ENCODE measurements at places on chromosomes 2 and 18.
A peak's percentile ranks its signal among the peaks of the same experiment; 100 is the strongest.

DNA sequence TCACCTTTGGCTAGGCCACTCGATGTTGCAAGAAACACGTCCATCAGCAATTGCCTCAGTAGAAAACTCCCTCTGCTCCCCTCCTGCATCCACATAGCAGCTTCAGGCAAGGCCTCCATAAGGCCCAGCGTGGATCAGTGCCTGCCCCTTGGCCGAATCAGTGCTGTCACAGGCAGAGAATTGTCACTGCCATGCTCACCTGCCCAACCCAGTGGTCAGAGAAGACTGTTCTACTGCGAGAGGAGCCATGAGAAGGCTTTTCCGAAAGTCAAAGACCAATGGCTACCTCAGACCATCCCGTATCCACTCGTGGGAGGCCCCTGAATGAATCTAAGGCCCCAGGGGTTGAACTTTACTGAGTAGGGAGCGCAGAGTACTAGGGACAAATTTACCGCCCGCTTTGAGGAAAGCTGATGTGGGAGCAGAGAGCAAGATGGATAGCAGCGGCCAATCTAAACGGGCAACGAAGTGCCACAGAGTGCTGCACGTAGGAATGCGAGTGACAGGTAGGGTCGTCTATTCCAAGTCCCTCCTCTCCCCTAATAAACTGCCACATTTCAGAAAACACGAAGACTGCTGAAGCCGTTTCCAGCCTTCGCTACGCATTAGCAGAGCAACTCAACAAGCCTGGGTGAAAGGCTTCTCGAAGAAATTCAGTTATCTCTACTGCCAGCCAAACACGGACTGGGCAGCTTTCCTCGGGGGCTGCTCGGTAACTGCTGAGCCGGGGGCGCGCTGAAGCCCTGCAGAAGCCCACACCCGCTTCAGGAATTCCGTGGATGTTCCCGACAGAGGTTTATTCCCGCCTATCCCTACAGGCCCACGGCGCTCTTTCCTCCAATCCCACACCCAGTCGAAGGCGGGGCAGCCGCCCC lies 968 bp upstream of the RALBP1 start:
- no peak for DNase-seq

DNA sequence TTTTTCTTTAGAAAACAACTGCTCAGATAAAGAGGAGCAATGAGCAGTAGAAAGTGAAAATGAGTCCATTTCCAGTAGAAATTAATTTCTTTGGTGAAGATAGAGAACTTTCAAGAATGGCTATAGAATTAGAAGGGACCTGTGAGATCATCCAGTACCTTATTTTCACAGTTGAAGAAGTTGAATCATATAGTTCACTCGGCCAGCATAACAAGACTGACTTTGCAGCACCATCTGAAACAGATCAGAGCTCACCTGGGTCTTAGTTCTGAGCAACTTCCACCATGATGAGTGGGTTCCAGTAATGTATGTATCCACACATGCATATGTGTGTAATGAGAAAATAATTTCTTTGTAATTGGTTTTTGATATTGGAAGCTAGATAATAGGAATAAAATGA lies 58.6 kb downstream of the CERS6 start:
- no peak for DNase-seq

- peak; percentile 52 for DNase-seq
These were observed 5.5 kb upstream of the SFT2D3 start for GRCh38 chr2:127695491-127696472.

DNA sequence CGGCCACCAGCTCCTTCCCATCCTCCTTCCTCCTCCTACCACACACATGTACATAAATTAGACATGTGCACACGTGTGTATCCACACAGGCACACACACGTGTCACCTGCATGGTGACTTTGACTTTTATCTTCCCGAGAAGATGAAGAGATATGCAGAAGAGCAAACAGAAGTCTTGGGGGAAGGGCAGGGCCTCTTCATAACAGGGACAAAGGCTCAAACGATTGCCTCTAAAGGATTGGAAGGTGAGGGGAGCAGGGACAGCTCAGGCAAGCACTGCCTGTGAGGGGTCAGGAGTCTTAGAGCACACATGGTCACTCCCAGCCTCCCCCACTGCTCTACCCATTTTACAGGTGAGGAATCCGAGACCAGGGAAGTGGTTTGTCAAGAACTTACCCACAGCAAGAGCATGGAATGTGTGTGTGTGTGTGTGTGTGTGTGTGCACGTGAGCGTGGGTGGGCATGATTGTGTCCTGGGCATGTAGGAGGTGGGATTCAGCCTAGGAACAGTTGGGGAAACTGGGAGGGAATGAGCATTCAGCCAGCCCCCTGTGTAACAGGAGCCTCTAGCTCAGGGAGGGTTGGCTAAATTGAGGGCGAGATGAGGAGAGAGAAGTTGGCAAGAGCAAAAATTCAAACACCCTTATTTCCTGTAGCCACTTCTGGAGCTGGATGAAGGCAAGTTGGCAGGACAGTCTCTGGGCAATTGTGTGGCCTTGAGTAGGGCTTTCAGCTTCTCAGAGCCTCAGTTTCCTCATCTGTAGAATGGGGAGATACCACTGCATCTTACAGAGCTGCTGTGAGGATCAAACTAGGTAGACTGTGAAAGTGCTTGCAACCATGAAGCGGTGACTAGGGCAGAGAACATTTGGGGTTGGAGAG lies 24.2 kb downstream of the CIB4 start:
- DNase-seq: no peak

DNA sequence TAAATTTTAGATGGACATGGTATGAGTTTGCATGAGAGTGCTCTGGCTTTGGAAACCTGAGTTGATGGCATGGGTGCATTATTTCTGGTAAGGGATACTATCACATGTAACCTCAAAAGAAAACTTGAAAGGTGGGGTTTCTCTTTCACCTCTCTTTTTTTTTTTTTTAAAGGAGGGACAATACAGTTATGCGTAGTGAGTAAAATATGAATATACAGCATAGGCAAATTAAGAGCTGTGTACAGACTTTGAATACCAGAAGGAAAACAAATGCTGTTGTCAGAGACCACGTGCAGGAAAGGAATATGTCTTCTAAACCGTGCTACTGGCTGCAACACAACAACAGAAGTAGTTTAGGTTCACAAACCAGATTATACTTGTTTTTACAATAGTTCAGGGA lies 82.1 kb downstream of the MAP4K4 start:
- no peak for DNase-seq

DNA sequence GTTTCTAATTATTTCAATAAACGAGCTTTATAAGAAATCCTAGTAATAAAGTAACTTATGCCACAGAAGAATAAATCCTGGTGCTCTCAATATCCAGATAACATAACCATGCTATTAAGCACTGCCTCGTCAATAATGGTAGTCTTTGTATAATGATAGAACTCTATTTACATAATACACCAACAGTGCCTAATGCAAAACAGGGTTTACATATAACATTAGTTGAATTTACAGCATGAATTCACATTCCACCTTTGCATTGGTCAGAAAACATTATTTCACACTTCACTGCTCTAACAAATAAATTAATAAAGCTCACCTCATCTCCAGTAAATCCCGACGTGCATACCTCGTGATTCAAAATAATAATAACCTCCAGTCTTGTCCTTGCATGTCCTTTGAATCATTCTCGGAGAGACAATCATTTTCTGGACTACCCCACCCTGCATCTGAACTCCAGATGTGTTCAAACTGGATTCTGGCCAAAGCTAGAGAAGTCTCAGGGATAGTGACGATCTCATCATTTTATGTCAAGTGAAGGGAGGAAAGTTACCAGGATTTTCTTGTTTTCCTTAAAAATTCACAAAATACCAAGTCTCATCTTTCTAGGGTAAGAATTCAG lies 189.2 kb downstream of the NCKAP5 start:
- DNase-seq: no peak

DNA sequence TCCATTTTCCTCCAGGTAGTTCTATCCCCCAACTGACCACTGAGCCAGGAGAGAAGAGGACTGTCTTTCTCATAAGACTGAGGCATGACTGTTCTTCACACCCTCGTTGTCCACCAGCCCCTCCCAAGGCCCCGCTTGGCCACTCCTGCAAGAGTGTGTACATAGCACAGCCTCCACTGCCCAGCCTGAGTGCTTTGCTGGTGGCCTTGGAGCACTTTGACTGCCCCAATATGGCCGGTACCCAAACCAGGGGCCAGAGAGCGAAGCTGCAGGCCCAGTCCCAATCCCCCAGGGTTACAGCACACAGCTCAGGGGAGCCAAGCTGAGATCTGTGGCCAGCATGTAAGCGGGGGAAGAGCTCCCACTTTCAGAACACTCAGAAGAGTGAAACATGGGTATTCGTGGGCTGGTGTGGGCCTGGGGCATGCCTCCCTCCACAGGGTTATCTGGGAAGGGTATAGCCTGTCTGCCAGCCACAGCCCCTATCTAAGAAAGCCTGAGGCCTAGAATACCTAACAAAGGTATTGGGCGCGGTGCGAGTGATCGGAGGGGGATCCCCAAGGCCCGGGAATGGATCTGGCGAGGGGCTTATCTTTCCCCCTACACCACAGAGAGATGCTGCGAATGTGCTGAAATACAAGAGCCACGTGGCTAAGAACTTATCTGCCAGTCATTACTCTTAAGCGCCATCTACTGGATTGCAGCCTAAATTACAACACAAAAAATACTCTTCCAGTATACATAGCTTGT lies 163.8 kb downstream of the WDPCP start:
- peak; percentile 49 for DNase-seq

- no peak for DNase-seq
These were observed 914.3 kb upstream of the SLC39A10 start for GRCh38 chr2:194742706-194743105.

DNA sequence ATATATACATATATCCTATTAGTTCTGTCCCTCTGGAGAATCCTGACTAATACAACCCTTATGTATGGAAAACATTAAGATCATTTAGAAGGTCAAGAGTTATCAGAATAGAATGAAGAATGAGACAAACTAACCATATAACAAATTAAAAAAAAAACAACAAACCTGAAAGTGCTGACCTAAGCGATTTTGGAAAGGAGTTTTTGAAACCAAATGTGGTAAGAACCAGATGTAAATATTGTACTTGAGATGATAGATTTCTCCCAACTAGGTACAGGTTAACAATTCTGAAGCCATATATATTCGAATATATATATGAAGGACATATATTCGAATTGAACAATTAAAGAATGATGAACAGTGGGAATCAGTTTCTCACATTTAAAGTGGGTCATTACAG lies 917.8 kb upstream of the SLC39A10 start:
- DNase-seq: no peak

- no peak for DNase-seq
These were observed 17.9 kb upstream of the ASB1 start for GRCh38 chr2:238408615-238409340.

GRCh38 chr18:9009703-9010488 lies 92.6 kb upstream of the NDUFV2 start:
- DNase-seq: no peak

- DNase-seq: no peak
These were observed 925.7 kb downstream of the DCDC2C start for GRCh38 chr2:4628998-4629501.

- no peak for DNase-seq
These were observed 75.9 kb downstream of the SH3BP4 start for GRCh38 chr2:235027558-235028214.

DNA sequence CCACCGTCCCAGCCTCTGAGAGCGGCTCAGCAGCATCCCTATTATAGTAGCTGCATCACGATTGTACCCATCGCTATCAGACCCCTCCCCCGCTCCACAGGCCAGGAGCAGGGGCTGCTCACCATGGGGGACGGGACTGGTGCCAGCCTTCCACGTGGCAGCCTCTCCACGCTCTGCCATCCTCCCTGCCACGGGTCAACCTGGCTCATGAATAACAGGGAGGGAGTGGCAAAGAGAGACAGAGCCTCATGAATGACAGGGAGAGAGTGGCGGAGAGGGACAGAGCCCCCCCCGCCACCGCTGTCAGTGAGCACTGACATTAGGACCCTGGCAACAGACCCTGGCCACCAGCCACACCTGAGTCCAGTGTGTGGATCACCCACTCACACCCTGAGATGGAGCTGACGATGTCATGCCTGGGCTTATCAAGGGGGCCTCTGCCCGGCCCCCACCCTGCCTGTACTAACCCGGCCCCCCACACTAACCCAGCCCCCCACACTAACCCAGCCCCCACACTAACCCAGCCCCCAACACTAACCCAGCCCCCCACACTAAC lies 16.9 kb downstream of the CROCC2 start:
- DNase-seq: no peak

DNA sequence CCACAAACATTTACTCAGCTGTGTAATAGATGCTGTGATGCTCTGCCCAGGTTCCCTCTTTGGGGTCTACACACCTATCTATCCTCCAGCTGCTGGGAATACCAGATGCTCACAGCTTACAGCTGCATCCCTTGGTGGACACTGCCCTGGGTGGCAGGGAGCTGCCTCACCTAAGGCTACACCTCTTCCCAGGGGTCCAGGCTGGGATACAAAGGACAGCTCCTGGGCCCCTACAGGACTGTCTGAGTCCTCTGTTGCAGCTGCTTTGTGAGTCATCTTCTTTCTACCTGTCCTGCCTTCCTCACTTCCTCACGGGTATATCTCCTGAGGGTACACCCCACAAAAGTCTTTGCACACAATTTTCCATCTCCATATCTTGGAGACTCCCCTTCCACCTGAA lies 27.6 kb downstream of the THNSL2 start:
- DNase-seq: no peak

- no peak for DNase-seq
These were observed 70.0 kb downstream of the HS1BP3 start for GRCh38 chr2:20580690-20581437.

All from CD4-positive, alpha-beta T cell treated with Interleukin-2 at 100 ng/mL for 4 hours (primary cell).